ENCODE measurements at places on chromosomes 1 and 21. TPM values are rescaled to one million over a fixed set of nuclear protein-coding genes. Genes with fewer than 3 reads are reported as not detected.
A peak's percentile ranks its signal among the peaks of the same experiment; 100 is the strongest.

SEMA4A gene
- 0.27 TPM for polyA plus RNA-seq

NBPF1 gene
- 27.2 TPM for polyA plus RNA-seq

TCHHL1 gene
- polyA plus RNA-seq = not detected

PYHIN1 gene
- polyA plus RNA-seq = not detected

OR2T29 gene
- polyA plus RNA-seq = not detected

SLAMF9 gene
- polyA plus RNA-seq = not detected

ADAM30 gene
- not detected for polyA plus RNA-seq

DNA sequence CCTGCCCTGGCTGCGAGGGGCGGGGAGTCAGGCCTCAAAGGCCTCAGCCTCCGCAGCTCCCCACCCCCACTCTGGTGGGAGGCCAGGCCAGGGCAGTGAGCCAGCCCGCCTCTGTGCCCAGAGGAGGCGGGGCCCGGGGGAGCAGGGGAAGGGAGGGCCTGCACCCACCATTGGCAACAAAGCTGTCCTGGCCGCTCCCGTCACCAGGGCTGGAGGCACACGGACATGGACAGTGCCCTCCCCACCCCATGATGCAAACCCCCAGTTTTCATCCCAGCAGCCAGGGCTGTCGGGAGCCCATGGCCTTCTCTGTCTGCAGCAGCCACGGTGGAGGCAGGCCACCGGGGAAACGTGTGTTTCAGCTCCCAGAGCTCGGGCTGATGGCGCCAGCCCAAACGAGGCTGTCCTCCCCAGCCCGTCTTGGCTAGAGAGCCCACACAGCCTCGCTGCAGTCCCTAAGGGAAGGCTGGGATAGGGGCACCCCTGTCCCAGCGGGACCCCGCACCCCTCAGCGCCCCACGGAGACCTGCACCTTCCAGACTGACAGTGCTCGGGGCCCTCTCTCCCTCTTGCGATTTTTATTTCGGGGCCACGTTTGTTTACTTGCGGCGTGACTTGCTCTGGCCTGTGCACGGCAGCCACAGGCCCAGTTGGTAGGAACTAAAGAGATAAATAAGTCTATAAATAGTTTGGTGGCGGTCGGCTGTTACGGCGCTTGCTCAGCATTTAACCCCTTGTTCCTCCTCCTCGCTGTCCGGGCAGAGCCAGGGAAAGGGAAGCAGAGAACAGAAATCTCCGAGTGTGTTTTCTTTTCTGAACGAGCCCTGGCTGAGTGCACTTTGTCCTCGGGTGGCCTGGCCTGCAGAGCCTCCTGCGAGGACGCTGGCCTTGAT, 101.8 kb downstream of the PRDM16 start:
- peak; percentile 47 for DNase-seq
- peaks cover 2% of the 10 kb centered on the region for H3K4me1 ChIP-seq
- peak overlapping the region; percentile 10 for H3K27ac ChIP-seq
- H3K36me3 ChIP-seq = no peaks in the 10 kb centered on the region
- no peaks in the 10 kb centered on the region for H3K27me3 ChIP-seq
- H3K4me3 ChIP-seq = no peak overlapping the region

DNA sequence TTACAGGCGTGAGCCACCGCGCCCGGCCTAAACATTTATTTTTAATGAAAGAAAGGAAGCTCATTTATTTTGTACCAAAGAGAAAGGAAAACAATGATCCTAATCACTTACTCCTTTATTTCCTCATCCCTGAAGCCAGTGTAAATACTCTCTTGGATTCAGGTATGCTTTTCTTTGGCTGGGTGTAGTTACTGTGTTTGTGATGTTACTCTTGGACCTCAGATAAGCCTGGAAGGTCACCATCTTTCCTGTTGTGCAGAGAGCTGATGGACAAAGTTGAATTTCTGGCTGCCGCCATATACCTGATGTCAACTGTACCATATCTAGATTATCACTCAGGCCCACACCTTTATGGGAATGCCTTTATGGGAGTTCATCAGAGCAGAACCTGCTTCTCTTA, 35.4 kb upstream of the FOXE3 start:
- H3K4me3 ChIP-seq = no peak overlapping the region
- no peak overlapping the region for H3K27ac ChIP-seq
- no peaks in the 10 kb centered on the region for H3K36me3 ChIP-seq
- no peak for DNase-seq
- no peaks in the 10 kb centered on the region for H3K4me1 ChIP-seq
- no peaks in the 10 kb centered on the region for H3K27me3 ChIP-seq

DNA sequence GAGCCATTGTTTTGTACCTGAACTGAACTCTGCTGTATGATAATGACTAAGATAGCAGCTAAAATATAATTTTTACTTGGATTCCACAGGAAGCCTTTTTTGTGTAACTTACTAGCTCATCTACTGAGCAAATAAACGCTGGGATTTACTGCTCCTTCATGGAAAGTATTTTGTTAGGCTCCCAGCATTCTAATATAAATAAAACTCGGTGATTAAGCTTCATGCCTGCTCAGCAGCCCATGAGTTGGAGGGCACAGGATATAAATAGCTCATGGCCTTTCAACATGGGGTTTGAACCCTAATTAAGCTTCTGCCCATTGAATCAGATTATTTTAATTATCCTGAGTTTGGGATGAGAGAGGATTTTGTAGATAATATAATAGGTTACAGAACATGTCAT, 180.0 kb downstream of the PCP4 start:
- no peaks in the 10 kb centered on the region for H3K4me1 ChIP-seq
- H3K27ac ChIP-seq = no peak overlapping the region
- no peak overlapping the region for H3K4me3 ChIP-seq
- no peaks in the 10 kb centered on the region for H3K36me3 ChIP-seq

GRCh38 chr1:180609643-180610555, 21.9 kb upstream of the XPR1 start:
- H3K36me3 ChIP-seq = no peaks in the 10 kb centered on the region
- DNase-seq = peak; percentile 51
- no peak overlapping the region for H3K4me3 ChIP-seq
- H3K4me1 ChIP-seq = no peaks in the 10 kb centered on the region
- H3K27ac ChIP-seq = no peak overlapping the region

DNA sequence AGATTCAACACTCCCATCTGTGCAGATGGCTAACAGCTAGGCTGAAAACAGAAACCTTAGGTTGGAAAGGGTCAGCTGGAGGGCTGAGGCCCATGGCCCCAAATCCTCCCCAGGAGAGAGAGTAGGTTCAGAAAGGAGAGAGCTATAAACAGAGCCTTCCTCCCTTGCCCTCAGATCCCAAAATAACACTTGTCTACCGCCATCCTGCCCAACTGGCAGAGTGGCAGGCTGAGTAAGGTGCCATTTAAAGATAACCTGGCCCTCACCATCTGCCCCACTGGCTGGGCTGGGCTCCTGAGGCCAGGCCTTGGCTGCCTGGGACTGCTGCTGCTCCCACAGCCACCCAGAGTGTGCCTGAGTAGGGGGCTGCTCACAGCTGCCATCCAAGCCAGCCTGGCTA, 4.3 kb upstream of the SHISA4 start:
- no peak for DNase-seq
- H3K4me3 ChIP-seq = no peak overlapping the region
- no peaks in the 10 kb centered on the region for H3K36me3 ChIP-seq
- H3K4me1 ChIP-seq = peaks cover 28% of the 10 kb centered on the region

- no peaks in the 10 kb centered on the region for H3K27me3 ChIP-seq
- peak; percentile 85 for DNase-seq
- peaks cover 3% of the 10 kb centered on the region for H3K4me1 ChIP-seq
- no peaks in the 10 kb centered on the region for H3K36me3 ChIP-seq
- H3K4me3 ChIP-seq = peak overlapping the region; percentile 65
- peak overlapping the region; percentile 64 for H3K27ac ChIP-seq
Observed at GRCh38 chr1:1157426-1157913, 16.2 kb upstream of the TTLL10 start.

DNA sequence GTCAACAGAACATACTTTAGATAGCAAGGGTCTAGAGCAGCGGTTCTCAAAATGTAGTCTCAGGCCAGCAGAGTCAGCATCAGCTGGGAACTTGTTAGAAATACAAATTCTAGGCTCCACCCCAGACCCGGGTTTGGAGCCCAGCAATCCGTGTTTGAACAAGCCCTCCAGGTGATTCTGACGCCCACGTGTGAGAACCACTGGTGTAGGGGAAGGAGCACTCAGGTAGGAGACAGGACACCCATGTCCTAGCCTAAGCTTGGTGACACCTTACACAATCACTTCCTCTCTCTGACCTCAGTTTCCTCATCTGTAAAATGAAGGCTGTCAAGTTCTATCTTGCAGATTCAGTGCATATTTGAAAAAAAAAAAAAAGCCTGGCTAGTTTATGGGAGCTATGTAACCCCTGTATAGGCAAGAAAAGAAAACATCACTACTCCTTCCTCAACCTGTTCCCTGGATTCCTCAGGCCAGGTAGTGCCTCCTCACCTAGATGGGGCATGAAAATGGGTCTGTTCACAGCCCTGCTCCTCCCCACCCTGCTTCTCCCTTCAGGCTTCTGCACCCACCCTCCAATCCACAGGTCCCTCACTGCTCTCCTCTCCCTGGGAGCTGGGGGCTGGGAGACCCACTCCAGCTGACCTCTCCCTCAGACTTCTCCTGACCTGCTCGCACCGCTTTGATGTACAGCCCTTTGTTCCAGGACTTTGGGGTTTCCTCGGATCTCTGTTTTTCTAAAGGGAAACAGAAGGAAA, 7.1 kb upstream of the PHLDA3 start:
- no peak overlapping the region for H3K27ac ChIP-seq
- H3K36me3 ChIP-seq = no peaks in the 10 kb centered on the region
- H3K27me3 ChIP-seq = no peaks in the 10 kb centered on the region
- DNase-seq = no peak
- no peak overlapping the region for H3K4me3 ChIP-seq

GRCh38 chr1:50427818-50428779, 4.9 kb upstream of the DMRTA2 start:
- H3K27me3 ChIP-seq = peaks cover 88% of the 10 kb centered on the region
- H3K36me3 ChIP-seq = no peaks in the 10 kb centered on the region
- no peak overlapping the region for H3K27ac ChIP-seq
- no peak for DNase-seq
- H3K4me3 ChIP-seq = no peak overlapping the region

DNA sequence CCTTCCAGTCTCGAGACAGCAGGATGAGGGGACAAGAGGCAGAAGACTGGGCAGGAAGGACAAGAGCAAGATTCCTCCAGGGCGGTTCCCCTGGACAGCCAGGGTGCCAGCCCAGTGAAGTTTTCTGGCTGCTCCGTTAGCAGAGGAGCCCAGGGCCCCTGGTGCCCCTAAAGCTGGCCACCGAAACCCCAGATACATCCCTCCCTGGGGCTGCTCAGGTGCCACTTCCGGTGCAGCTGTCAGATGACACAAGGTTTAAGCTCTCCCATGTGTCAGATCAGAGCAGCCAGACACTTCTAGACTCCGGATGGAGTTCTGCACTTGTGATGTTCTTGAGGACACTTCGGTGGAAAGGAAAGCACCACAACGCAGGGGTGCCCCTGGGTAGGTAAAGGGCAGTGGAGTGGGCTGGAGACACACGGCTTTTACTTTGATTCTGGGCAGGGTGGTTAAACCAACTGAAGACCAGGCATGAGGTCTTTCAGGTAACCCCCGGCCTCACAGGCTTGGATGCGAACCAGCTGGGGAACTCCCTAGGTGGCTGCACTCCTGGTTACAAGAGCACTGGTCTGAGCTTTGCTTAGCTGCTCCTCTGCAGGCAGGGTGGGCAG, 85.7 kb downstream of the ITPKB start:
- peaks cover 27% of the 10 kb centered on the region for H3K4me1 ChIP-seq
- H3K4me3 ChIP-seq = no peak overlapping the region
- no peaks in the 10 kb centered on the region for H3K36me3 ChIP-seq
- H3K27me3 ChIP-seq = no peaks in the 10 kb centered on the region
- peak overlapping the region; percentile 27 for H3K27ac ChIP-seq

- H3K4me1 ChIP-seq = peaks cover 9% of the 10 kb centered on the region
- peak overlapping the region; percentile 66 for H3K4me3 ChIP-seq
- no peaks in the 10 kb centered on the region for H3K27me3 ChIP-seq
- H3K36me3 ChIP-seq = no peaks in the 10 kb centered on the region
- DNase-seq = no peak
Observed at GRCh38 chr1:16235944-16236510, 956 bp downstream of the CPLANE2 start.

- no peaks in the 10 kb centered on the region for H3K36me3 ChIP-seq
- H3K27me3 ChIP-seq = no peaks in the 10 kb centered on the region
- no peak overlapping the region for H3K4me3 ChIP-seq
Observed at GRCh38 chr1:111467865-111468716, 5.7 kb upstream of the C1orf162 start.

DNA sequence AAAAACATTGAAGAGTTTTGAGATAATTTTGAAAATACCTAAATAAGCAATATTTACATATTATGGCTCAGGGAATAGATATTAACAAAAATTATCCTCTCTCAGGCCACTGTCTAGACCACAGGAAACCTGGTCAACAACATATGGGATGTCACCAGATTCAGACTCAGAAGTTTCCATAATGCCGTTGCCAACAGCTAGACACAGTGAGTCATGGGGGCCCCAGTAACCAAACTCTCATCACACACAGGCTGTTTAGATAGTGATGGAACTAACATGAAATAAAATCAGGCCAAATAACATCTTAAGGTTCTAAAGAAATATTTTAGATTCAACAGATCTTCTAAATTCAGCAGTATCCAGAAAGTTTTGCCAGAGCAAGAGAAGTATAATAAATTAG, 681.7 kb upstream of the ADAMTS5 start:
- H3K27me3 ChIP-seq = no peaks in the 10 kb centered on the region
- no peaks in the 10 kb centered on the region for H3K36me3 ChIP-seq
- peaks cover 3% of the 10 kb centered on the region for H3K4me1 ChIP-seq

GRCh38 chr21:37017951-37018679, 11.6 kb downstream of the RIPPLY3 start:
- H3K27me3 ChIP-seq = no peaks in the 10 kb centered on the region
- H3K27ac ChIP-seq = no peak overlapping the region
- H3K4me1 ChIP-seq = no peaks in the 10 kb centered on the region
- H3K4me3 ChIP-seq = no peak overlapping the region
- DNase-seq = no peak

DNA sequence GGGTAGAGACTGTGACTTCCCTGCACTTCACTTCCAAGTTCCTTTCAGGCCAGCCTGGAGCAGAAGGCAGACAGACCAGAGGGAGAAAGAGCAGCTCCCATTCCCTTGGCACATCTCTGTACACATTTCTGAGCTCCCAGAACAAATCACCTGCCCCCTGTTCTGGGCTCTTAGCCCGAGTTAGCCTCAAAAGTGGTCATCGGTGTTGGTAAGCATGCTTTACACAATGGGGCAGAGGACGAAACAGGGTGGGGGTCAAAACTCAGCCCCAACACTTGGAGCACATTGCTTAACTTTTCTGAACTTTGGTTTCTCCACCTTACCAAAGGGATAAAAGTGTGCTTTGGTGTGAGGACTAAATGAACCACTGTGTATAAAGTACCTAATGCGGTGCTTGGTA, 98.7 kb downstream of the DAB1 start:
- no peaks in the 10 kb centered on the region for H3K36me3 ChIP-seq
- H3K27me3 ChIP-seq = no peaks in the 10 kb centered on the region
- H3K27ac ChIP-seq = no peak overlapping the region
- no peak for DNase-seq

DNA sequence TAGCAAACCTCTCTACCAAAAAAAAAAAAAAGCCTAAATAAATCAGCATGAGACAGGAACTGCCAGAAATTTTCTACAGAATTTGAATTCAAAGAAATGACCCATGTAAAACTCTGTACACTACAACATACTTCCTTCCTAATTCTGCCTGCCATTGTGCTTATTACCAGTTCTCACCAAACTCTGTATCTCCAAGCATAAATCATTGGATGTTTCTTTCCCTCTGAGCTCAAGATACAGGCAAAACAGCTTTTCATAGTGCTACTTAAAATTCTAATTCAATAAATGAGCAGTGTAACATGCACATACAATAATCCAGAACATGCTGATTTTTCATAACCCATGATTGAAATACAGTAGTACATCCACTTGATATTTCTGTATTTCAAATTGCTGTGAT, 87.0 kb downstream of the EIF4G3 start:
- no peaks in the 10 kb centered on the region for H3K36me3 ChIP-seq
- no peak overlapping the region for H3K4me3 ChIP-seq

- H3K4me1 ChIP-seq = peaks cover 22% of the 10 kb centered on the region
- peaks cover 4% of the 10 kb centered on the region for H3K36me3 ChIP-seq
- no peak overlapping the region for H3K4me3 ChIP-seq
- peak; percentile 83 for DNase-seq
- peak overlapping the region; percentile 2 for H3K27ac ChIP-seq
Observed at GRCh38 chr1:65423884-65424572, 3.6 kb downstream of the LEPR start.

Measured in fibroblast of lung (primary cell).